ENCODE measurements at places on chromosomes 7 and 10.

GRCh38 chr10:63110940-63111339, 22.2 kb upstream of the NRBF2 start:
- no peak for DNase-seq

GRCh38 chr7:5423306-5423975, at the start of gene TNRC18:
Gene TNRC18, minus strand, starts transcription at chr7:5423834. Its CDS starts 2,588 bp downstream, at chr7:5421246.
- DNase-seq = no peak

- DNase-seq = peak; percentile 41
These were observed 47.3 kb upstream of the INSYN2A start for GRCh38 chr10:127243490-127244272.

- DNase-seq = no peak
These were observed 170.6 kb downstream of the UBE2H start for GRCh38 chr7:129781928-129782817.

DNA sequence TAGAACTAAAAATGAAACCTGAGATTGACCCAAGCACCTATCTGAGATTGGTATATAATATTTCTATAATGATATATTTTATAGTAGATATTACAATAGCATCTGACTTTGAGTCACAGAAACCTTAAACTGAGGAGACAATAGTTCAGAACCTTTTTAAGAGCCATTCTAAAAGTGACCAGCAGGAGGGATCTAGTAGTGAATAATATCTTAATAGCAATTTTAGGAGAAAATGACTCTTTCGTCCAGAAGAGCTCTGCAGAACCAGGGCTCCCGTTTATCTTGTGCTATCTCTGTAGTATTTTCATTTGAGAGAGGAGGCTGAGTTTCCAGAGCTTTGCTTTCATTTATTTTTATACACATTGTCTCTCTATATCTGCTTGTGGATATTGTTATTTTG, 68.1 kb downstream of the PODXL start:
- no peak for DNase-seq

DNA sequence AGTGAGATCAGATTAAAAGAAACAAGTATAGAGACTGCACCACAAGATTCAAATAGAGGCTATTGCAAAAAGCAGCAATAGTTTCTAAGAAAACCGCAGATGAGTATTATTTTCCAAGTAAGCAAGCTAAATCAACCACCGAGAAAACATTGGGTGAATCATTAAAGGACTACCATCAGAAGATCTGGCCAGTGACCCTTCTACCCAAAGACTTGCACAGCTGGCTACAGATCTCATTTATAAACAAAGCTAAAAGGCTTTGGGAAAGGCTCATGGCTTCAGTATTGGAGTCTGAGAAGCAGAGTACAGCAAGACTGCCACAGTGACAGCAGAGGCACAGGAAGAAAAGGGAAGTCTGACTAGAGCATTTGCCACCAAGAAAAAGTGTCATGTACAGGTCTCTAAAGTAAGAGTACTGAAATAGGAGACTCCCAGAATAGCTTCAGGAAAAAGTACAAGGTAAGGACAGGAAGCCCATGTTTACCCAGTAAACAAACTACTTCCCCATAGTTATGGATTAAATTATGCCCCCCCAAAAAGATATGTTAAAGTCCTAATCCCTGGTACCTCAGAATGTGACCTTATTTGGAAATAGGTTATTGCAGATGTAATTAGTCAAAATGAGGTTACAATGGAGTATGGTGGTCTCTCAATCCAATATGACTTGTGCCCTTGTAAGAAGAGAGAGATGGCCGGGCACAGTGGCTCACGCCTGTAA, 19.0 kb downstream of the STEAP1 start:
- DNase-seq = peak; percentile 50

DNA sequence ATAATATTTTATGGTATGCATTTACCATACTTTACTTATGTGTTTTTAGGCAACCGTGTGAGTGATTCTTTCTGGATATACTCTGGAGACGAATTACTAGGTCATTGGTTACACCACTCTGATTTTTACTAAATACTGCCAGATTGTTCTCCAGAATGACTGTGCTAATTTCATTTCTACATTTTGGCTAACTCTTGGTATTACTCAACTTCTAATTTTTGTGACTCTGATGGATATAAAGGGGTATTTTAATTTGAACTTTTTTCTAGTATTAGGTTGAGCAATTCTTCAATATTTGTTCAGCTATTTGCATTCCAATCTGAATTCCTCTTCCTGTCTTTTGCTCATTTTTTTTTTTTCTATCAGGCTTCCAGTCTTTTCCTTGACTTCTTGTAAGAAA, 223.6 kb downstream of the MDFIC start:
- DNase-seq = no peak

DNA sequence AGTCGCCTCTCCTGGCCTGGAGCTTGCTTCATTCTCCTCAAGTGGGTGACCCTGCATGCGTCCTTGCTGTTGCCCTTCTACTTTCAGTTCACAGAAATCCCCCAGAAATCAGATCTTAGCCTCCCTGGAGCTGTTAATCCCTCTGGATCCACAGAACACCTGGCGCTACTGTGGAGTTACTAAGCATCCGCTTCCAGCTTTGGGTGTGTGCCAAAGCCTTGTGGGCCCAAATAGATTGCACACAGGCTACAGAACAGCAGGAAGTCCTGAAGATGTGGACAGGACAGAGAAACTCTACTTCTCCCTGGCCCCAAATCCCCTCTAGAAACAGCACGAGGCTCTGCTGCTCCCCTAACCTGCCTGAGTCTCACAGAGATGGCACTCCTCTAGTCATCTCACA, 36.6 kb upstream of the PDLIM1 start:
- peak; percentile 52 for DNase-seq

DNA sequence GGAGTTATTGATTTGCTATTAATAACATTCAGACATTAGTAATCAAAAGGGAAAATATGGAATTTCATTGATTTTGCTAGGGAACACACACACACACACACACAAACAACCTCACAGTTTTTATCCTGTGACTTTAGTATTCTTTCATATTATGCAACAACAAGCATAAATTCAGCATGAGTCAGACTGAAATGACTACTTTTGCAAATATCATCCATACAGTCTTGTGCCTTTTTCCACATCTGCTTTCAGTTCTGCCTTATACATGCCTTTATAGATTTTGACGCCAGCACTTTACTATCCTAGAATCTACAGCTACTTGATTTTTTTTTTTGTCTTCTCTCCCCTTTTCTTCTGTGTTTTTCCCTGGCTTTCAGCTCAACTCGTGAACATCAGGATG, 975.8 kb upstream of the LRRTM3 start:
- DNase-seq = peak; percentile 13

GRCh38 chr10:53978301-53978700, 822.7 kb downstream of the PCDH15 start:
- DNase-seq = no peak

GRCh38 chr7:74474271-74474865, 20.7 kb downstream of the GTF2IRD1 start:
- no peak for DNase-seq
